Keratinocyte (primary cell): ENCODE measurements at places on chromosomes 12 and 14. TPM values are rescaled to one million over a fixed set of nuclear protein-coding genes. Genes with fewer than 3 reads are reported as not detected.

DNA sequence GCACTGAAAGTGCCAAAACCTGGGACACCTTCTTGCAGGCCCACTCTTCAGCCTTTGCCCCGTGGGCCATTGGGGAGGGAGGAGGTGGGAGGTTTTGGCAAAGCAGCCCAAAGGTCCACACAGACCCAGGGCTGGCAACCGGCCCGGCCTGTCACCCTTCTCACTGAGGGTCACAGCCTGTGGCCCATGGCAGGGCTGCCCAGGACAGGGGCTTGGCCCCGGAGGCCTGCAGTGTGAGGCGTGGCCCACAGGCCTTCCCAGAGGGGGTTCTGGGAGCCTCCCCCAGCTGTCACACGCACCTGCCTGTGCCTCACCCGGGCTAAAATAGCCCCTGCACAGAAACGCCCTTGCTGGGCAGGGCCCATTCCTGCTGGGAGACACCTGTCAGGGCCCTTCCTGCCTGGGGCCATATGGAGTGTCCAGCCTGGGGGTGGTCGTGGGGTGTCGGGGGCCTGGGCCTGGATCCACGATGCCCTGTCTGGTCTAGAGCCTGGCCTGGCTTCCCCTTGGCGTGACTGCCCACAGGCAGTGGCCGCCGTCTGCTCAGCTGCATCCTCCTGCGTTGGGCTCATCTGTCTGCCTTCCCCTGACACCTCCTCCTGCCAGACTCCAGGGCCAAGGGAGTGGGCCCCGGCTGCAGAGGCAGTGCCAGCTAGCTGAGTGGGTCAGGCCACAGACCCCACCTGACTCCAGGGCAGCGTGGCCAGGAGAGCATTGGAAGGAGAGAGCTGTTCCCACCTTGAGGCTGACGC lies 19.2 kb downstream of the PACS2 start:
- H3K27ac ChIP-seq: no peak overlapping the region
- DNase-seq: no peak
- no peaks in the 10 kb centered on the region for H3K27me3 ChIP-seq
- H3K4me3 ChIP-seq: no peak overlapping the region
- no peaks in the 10 kb centered on the region for H3K36me3 ChIP-seq

DNA sequence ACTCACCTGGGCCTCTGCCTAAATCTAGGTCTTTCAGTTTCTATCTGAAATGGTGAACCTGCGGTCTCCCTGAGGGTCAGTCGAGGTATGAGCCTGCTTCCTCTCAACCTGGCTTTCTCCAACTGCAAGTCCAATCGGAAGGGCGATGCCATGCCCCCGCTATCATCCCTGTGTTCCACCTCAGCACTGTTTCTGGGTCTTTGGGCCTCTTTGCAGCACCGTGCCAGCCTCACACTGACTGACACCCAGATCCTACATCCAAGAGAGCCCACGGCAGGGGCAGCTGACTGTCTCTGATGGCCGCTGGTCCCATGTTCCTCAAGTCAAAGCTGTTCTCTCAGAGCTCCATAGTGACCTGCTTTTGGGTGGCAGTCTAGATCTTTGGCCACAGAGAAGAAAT lies 120.7 kb downstream of the PAPOLA start:
- H3K27ac ChIP-seq: no peak overlapping the region
- H3K4me1 ChIP-seq: peaks cover 2% of the 10 kb centered on the region
- no peak for DNase-seq
- H3K27me3 ChIP-seq: peaks cover 43% of the 10 kb centered on the region
- no peak overlapping the region for H3K4me3 ChIP-seq

GRCh38 chr12:58570411-58570810 lies 349.9 kb downstream of the LRIG3 start:
- DNase-seq: no peak
- no peaks in the 10 kb centered on the region for H3K27me3 ChIP-seq
- H3K4me1 ChIP-seq: no peaks in the 10 kb centered on the region
- no peaks in the 10 kb centered on the region for H3K36me3 ChIP-seq

- no peak for DNase-seq
- H3K27ac ChIP-seq: no peak overlapping the region
- H3K4me3 ChIP-seq: no peak overlapping the region
- H3K27me3 ChIP-seq: peaks cover 7% of the 10 kb centered on the region
- peaks cover 3% of the 10 kb centered on the region for H3K4me1 ChIP-seq
Measured at GRCh38 chr12:51672334-51672733, 81.3 kb downstream of the SCN8A start.

DNA sequence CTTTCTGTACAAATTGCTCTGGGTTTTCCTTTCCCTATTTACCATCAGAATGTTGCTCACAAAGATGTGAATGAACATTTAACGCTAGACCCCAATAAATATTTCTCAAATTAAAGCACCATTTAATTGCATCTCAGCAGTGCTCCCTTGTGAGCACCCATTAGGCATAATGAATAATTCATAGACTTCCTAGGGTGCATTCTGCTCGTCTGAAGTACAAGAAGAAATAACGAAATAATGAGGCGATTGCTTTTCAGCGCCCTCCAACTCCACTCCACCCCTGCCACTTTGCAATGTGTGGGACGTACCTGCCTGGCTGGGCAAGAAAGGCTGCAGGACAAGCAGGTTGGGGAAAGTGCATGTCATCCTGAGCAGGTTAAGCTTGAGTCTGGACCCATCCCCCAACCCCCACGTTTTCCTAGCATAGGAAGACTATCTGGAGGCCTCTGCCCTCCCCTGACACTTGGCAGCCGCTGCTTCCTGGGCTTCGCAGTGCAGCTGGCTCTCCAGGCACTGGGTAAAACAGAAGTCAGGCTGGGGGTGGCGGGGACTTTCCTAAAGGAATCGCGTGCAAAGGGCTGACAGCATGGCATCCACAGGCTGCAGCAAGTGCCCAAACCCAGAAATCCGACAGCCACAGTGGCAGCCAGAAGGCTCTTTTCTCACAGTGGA lies 253.7 kb downstream of the DUSP6 start:
- H3K4me3 ChIP-seq: no peak overlapping the region
- H3K4me1 ChIP-seq: no peaks in the 10 kb centered on the region
- no peak for DNase-seq
- no peaks in the 10 kb centered on the region for H3K36me3 ChIP-seq

DNA sequence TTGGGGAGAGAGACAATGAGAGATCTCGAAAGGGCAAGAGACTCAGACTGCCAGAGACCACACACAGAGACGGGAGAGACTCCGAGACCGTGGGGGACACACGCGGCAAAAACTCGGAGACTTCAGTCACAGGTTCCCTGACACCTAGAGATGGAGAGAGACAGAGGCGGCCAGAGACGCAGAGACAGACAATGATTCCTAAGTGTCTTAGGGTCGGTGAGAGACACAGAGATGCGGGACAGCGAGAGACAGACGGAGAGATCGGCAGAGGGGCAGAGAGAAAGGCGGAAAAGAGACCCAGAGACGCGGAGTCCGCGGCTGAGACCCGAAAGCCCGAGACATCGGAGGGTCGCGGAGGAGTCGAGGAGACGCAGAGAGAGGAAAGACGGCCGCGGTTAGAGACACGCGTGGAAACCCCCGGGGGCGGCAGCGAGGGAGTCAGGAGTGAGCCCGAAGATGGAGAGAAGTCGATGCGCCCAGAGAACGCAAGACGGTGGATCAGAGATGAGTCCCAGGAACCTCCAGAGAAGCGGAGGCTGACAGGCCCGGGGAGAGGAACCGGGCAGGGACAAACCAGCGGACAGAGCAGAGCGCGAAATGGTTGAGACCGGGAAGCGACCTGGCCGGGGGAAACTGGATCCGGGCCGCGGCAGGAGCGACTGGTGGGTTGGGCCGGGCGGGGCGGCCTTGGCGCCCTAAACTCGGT lies 7.8 kb downstream of the LHX5 start:
- no peaks in the 10 kb centered on the region for H3K36me3 ChIP-seq
- peaks cover 15% of the 10 kb centered on the region for H3K4me1 ChIP-seq
- no peak overlapping the region for H3K4me3 ChIP-seq
- no peak for DNase-seq
- H3K27ac ChIP-seq: no peak overlapping the region

DNA sequence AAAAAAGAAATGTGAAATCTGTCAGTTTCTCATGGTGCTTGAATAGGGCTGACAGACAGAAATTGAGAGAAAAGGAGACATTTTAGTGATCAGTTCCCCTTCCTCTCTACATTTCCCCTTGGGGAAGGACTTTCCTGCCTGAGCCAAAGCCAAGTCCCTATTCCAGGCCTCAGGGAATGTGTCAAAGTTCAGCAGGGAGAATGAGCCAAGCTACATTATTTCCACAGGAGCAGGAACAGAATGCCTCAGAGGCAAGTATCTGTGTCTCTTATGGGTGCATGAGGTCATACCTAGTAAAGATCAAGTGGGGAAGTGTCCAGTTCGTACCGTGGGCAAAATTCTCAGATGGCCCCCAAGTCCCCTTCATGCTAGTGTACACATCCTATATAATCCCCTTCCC lies 68.6 kb downstream of the IQSEC3 start:
- DNase-seq: no peak
- H3K4me3 ChIP-seq: no peak overlapping the region
- no peaks in the 10 kb centered on the region for H3K36me3 ChIP-seq
- no peaks in the 10 kb centered on the region for H3K4me1 ChIP-seq
- H3K27me3 ChIP-seq: peaks cover 28% of the 10 kb centered on the region

DNA sequence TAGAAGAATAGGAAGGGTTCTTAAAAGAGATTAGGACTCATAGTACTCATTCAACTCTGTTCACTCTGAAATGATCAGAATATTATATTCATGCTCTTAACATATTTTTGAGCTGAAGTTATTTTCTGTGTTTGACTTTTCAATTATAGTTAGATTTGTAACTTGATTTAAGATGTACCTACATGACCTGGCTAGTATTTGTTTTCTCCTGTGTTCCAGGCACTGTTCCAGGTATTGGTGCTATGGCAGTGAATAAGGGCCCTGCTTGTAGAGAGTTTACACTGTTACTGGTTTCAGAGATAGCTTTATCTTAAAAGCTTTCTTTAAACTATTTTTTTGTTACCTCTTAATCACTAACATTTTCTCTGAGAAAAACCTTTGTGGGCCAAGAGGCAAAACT lies 19.1 kb upstream of the SLC17A8 start:
- peaks cover 5% of the 10 kb centered on the region for H3K36me3 ChIP-seq
- H3K27ac ChIP-seq: no peak overlapping the region
- H3K4me1 ChIP-seq: no peaks in the 10 kb centered on the region
- no peak overlapping the region for H3K4me3 ChIP-seq
- DNase-seq: no peak

DNA sequence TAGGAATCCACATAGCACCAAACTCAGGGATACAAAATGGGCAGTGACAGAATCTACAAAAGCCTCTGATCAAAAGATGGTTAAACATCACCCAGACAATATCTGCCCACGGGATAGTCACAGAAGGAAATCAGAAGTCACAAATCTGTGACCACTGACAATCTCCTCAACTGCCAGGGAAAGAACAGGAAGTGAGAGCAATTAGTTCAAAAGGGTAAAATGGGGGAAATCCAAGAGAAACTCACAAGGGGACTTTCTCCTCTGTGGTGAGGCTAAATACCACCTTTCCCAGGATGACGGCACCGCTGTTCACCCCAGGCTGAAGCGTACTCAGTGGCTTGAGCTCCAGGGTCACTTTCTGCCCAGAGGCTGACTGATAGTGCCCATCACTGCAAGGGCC lies 10.7 kb downstream of the TTC5 start:
- H3K27ac ChIP-seq: no peak overlapping the region
- peaks cover 4% of the 10 kb centered on the region for H3K4me1 ChIP-seq
- H3K4me3 ChIP-seq: no peak overlapping the region

- no peak for DNase-seq
- H3K27ac ChIP-seq: no peak overlapping the region
- no peaks in the 10 kb centered on the region for H3K36me3 ChIP-seq
- H3K27me3 ChIP-seq: no peaks in the 10 kb centered on the region
Measured at GRCh38 chr14:101520621-101521472, 40.4 kb upstream of the DIO3 start.

DNA sequence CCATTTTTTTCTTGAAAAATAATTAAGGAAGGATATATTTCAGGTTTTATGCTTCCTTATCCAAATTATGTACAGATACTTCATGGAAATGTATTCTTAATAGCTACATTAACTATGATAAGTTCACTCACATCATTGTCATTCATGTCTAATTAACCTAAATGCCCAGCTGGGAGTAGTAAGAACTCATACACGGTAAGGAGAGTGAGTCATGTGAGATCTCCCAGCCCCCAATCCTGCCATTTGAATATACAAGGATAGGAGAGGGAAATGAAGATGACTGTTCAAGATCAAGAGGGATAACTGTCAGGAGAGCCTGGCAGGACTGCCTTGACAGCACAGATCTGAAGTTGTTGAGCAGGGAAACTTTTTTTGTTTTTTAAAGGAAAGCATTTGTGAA lies 343.4 kb upstream of the USP15 start:
- no peak for DNase-seq
- H3K27me3 ChIP-seq: no peaks in the 10 kb centered on the region
- no peak overlapping the region for H3K4me3 ChIP-seq
- no peak overlapping the region for H3K27ac ChIP-seq

The CLEC4D gene
- not detected in 3 replicates for polyA plus RNA-seq

The ADGRD1 gene
- polyA plus RNA-seq: not detected in 3 replicates
